ENCODE measurements at places on chromosomes 16 and 17.

DNA sequence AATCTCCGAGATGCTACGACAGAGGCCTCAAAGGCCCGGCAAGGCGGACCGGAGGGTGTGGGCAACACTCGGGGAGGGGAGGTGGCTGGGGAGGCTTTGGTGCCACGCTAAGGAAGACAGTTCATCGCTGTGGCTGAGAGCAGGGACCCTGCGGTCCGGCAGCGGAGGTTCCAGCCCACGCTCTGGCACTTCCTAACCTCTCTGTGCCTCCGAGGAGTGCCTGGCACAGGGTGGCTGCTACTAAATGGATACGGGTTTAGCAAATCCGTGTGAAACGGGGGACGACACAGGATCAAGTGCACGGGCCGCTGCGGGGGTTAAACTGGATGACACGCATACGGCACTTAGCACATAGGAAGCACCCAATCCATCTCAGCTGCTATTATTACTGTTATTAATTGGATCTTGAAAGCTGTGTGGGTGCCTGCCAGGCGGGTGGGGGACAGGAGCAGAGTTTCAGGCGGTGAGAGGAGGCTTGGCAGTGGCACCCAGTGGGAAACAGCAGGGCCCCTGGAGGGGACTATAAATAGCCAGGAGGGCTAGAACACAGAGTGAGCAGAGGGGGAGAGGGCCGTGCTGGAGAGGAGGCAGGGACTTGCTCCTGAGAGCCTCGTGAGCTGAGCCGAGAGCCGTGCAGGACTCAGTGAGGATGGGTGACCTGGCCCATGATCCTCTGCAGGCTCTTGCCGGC, 45.0 kb downstream of the ABR start:
- DNase-seq: no peak

- no peak for DNase-seq
Observed at GRCh38 chr16:5509794-5510193, 412.2 kb upstream of the EEF2KMT start.

DNA sequence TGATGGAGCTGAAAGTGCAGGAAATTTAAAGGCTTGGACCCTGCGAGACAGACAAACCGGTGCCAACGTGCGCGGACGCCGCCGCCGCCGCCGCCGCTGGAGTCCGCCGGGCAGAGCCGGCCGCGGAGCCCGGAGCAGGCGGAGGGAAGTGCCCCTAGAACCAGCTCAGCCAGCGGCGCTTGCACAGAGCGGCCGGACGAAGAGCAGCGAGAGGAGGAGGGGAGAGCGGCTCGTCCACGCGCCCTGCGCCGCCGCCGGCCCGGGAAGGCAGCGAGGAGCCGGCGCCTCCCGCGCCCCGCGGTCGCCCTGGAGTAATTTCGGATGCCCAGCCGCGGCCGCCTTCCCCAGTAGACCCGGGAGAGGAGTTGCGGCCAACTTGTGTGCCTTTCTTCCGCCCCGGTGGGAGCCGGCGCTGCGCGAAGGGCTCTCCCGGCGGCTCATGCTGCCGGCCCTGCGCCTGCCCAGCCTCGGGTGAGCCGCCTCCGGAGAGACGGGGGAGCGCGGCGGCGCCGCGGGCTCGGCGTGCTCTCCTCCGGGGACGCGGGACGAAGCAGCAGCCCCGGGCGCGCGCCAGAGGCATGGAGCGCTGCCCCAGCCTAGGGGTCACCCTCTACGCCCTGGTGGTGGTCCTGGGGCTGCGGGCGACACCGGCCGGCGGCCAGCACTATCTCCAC, at the start of gene NOG:
TSS of gene NOG (plus strand) at position 54 of the 674 bp plus-strand sequence. CDS start at position 579, 525 bp downstream.
- DNase-seq: no peak

- DNase-seq: no peak
Observed at GRCh38 chr16:9123871-9124270, 32.4 kb downstream of the HAPSTR1 start.

DNA sequence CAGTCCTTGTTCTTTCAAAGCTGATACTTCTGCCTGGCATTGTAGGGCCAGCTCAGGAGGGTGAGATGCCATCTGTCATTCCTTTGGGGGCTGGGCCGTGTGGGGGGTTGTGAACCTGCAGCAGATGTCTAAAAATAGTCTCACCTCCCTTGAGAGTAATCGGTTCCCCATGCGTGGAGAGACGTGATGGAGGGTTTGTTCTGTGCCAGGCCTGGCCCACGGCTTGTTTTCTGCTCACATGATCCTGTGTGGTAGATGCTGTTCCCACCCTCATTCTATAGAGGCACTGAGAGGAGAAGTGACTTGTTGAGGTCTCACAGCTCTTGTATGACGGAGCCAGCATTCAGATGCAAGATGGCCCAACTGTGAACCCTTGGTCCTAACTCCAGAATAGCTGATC, 4.6 kb downstream of the IRF8 start:
- DNase-seq: no peak

Data from vagina (tissue), 2 donors.